ENCODE measurements at places on chromosomes 13 and 19. TPM values are rescaled to one million over a fixed set of nuclear protein-coding genes. Genes with fewer than 3 reads are reported as not detected.

- no peak for DNase-seq
- H3K4me3 ChIP-seq = no peak overlapping the region
- no peaks in the 10 kb centered on the region for H3K4me1 ChIP-seq
- H3K27me3 ChIP-seq = no peaks in the 10 kb centered on the region
- H3K36me3 ChIP-seq = no peaks in the 10 kb centered on the region
Observed at GRCh38 chr13:109881961-109882558, 95.7 kb upstream of the IRS2 start.

DNA sequence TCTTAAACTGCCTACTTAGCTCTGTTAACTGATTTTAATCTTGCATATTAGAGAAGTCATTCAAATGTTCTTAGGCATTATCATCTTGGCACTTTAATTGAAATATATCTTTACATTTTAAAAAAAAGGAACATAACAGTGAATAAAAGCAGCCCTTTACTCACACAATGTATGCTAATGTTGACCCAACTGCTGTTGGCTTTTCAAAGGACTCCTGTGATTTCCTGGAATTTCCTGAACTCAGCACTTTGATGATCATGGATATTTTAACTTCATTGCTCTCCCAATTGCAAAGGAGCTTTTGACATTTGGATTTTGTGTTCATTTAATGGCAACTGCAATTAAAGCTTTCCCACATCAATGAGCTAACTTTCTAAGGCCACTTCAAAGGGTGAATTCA is 1230.3 kb downstream of the DIAPH3 start:
- H3K27ac ChIP-seq = no peak overlapping the region
- H3K4me1 ChIP-seq = no peaks in the 10 kb centered on the region
- DNase-seq = no peak
- H3K4me3 ChIP-seq = no peak overlapping the region
- no peaks in the 10 kb centered on the region for H3K27me3 ChIP-seq
- H3K36me3 ChIP-seq = no peaks in the 10 kb centered on the region

DNA sequence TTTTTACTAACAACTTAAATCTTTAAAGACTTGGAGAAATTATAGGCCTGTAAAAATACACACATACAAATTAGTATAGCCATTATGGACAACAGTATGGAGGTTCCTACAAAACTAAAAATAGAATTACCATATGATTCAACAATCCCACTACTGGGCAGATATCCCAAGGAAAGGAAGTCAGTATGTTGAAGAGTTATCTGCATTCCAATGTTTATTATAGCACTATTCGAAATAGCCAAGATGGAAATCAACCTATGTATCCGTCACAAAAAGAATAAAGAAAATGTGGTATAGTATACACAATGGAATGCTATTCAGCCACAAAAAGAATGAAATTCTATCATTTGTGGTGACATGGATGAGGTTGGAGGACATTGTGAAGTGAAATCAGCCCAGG is 37.2 kb downstream of the SLITRK1 start:
- H3K4me3 ChIP-seq = no peak overlapping the region
- no peak overlapping the region for H3K27ac ChIP-seq
- no peaks in the 10 kb centered on the region for H3K4me1 ChIP-seq

GRCh38 chr13:94480672-94481145 is 1.2 kb upstream of the DCT start:
- H3K4me1 ChIP-seq = no peaks in the 10 kb centered on the region
- no peaks in the 10 kb centered on the region for H3K36me3 ChIP-seq
- peaks cover 8% of the 10 kb centered on the region for H3K27me3 ChIP-seq
- H3K4me3 ChIP-seq = no peak overlapping the region
- H3K27ac ChIP-seq = no peak overlapping the region
- DNase-seq = no peak

The ELSPBP1 gene
- total RNA-seq = not detected

All from activated B cell treated with CpG ODN at 0.5 μM for 24 hours (primary cell).